ENCODE measurements at places on chromosomes 6 and 20.
A peak's percentile ranks its signal among the peaks of the same experiment; 100 is the strongest.

DNA sequence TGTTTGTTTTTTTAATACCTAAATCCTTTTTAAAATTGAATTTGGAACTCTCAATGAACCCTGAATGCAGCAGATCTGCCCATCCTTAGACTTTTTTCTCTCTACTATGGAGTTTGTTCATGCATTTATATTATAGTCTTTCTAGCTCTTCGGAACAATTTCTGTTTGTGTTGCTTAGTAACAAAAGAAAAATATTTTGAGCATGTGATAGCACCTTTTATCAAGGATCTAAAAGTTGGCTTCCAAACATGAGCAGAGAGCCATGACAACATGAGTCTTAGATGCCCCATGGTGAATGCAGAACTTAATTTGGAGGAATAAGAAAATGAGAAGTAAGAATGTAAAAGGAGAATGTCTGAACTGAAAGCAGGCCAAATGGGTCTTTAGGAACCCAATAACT is 133.7 kb downstream of the EDN1 start:
- no peak for DNase-seq

GRCh38 chr6:72654071-72654621 is 32.3 kb downstream of the KCNQ5 start:
- no peak for DNase-seq

DNA sequence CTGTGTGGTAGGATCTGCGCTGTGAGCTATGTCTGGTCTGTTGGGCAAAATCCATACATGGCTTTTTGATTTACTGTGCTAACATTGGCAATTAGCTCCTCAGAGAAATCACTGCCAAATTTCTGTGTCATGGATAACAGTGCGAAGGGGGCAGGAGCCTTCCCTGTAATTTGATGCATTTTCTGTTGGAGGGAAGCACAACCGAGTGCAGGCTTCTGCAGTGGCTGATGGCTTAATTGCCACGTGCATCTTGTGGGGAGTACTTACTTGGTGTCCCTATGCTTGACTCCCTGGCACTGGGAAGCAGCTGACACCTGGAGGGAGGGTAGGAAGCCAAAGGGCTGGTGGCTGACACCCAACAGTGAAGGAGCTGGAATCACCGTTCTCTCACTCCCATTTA is 99.3 kb upstream of the PROKR2 start:
- DNase-seq: no peak

- no peak for DNase-seq
Observed at GRCh38 chr20:32112841-32113240, 3.3 kb downstream of the TM9SF4 start.

DNA sequence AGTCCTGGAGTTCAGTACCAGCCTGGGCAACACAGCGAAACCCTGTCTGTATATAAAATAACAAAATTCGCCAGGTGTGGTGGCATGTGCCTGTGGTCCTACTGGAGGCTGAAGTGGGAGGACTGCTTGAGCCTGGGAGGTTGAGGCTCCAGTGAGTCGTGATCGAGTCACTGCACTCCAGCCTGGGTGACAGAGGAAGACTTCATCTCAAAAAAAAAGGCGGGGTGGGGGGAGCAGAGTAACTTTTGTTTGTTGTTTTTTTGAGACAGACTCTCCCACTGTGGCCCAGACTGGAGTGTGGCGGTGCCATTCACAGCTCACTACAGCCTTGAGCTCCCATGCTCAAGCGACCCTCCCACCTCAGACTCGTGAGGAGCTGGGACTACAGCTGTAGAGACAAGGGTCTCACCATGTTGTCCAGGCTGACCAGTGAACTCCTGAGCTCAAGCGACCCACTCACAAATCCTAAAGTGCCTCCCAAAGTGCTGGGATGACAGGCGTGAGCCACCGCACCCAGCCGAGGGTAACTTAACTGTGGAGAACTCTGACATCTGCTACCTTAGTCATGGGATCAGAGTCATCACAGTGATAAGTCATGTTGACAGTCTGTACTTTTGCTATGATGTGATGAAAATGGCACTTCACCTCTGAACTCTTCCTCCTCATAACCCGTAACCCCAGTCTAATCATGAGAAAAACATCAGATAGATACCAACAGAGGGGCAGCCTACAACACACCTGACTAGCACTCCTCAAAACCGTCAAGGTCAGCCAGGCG is 16.5 kb downstream of the PEDS1 start:
- no peak for DNase-seq

GRCh38 chr6:392441-393390 is 1.2 kb downstream of the IRF4 start:
- no peak for DNase-seq

- DNase-seq: no peak
Observed at GRCh38 chr6:44375071-44375470, 12.4 kb upstream of the CDC5L start.

DNA sequence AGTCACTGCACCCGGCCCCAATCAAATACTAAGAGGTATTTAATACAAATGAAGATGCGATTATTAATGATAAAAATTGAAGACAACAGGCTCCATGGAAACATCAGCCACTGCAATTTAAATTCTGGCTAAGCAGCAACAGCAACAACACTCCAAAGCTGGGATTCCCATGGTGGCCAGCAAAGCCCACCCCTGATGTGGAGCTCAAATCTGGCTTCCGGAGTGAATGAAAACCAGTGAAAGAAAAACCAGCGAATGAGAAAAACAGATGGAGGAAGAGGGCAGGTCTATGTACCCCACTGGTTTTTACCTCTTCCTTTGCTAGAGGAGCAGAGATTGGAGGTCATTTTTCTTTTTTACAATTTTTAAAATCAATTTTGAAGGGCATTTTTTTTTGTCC is 135.9 kb upstream of the PDE10A start:
- no peak for DNase-seq

DNA sequence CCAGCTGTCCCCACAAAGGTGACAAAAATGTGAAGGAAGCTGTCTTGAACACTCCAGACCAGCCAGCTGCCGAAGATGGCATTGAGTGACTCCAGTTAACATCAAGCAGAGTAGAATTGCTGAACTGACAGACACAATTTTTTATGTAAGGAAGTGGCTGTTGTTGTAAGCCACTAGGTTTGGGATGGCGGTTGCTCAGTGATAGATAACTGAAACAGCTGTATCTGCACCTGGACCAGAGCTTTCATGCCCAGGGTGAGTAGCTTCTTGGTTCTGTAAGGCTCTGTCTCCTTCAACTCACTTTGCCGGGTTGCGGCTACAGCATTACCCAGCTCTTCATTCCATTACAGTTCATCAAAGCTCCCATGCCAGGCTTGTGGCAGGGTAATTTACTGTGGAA is 49.7 kb upstream of the DDR1 start:
- no peak for DNase-seq

GRCh38 chr6:49401063-49401462 is 62.0 kb downstream of the MMUT start:
- DNase-seq: no peak

- no peak for DNase-seq
Observed at GRCh38 chr6:71556141-71556540, 267.5 kb downstream of the OGFRL1 start.

- DNase-seq: no peak
Observed at GRCh38 chr20:48215536-48215935, 430.3 kb upstream of the SULF2 start.

DNA sequence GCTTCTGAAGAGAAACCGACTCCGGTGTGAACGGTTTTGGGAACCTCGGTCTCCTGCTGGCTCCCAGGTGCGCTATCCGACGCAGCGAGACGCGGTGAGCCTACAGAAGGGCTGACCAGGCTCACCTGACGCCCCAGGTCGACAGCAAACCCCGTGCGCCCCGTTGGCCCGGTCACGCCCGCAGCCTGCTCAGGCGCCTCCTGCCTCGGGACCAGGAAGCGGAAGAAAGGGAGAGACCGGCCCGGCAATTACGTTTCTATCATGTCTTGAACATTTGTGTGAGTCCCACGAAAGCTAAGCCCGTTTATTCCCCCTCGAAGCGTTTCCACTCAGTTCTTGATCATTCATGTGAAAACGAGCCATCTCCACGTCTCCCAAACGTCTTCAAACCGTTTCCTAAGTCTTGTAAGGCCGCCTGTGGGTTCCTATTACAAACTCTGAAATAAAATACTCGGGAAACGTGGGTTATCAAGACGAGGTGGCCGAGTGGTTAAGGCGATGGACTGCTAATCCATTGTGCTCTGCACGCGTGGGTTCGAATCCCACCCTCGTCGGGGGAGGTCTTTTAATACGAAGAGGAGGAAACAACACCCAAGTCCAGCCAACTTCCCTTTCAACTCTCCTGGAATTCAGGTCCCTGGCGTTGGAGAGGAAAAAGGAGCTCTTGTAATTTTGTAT is 150.5 kb upstream of the PRSS16 start:
- DNase-seq: no peak

- no peak for DNase-seq
Observed at GRCh38 chr6:44064089-44064947, 62.9 kb downstream of the MRPL14 start.

DNA sequence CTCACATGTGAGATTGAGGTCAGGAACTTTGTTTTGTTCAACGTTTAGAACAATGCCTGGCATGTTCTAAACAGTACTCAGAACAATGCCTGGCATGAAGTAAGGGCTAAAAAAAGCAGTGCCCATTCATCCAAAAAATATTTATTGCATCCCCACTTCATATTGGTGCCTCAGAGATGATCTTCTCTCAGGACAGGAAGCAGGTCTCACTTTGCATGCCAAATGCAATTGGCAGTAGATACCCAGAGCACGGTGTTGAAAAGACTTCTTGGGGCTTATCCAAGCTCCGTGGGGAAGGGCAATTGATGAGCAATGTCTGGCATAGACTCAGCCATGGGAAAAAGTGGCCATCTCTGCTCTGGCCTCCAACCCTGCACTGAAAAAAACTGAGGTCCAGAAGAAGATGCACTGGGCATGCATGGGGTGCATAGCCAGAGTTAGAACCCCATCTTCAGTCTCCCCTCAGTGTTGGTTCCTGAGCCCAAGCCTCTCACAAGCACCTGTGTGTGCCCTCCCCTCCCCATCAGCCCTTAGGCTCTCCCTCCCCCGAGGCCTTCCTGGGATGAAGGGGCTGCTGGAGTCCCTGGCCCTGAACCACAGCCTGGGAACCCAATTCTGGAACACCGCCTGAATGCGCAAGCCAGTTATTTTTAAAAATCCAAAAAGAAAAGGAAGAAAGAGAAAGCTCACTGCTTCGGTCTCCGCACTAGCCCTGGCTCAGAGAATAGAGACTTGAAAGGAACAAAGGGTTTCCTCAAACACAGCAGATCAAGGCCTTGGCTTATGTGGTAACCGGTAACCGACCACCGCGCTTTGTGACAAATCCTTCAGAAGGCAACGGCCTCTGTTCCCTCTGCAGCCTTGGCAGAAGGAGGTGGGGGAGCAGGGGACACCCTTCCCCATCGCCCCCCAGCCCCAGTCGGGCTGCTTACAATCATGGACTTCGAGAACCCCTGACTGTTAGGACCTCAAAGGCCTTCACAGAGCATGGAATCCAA is 78.5 kb upstream of the SIRPA start:
- no peak for DNase-seq

- DNase-seq: no peak
Observed at GRCh38 chr20:2118783-2119182, 17.2 kb downstream of the STK35 start.

DNA sequence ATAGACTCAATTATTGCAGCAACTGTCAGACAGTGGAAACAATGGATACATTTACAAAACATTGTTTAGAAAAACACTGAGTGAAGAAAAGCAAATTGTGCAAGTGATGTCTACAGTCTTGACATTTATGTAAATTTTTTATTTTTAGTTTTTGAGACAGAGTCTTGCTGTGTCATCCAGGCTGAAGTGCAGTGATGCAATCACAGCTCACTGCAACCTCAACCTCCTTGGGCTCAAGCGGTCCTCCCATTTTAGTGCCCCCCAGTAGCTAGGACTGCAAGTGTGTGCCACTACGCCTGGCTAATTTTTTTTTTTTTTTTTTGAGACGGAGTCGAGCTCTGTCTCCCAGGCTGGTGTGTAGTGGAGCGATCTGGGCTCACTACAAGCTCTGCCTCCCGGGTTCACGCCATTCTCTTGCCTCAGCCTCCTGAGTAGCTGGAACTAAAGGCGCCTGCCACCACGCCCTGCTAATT is 9.7 kb downstream of the CNBD2 start:
- DNase-seq: no peak

DNA sequence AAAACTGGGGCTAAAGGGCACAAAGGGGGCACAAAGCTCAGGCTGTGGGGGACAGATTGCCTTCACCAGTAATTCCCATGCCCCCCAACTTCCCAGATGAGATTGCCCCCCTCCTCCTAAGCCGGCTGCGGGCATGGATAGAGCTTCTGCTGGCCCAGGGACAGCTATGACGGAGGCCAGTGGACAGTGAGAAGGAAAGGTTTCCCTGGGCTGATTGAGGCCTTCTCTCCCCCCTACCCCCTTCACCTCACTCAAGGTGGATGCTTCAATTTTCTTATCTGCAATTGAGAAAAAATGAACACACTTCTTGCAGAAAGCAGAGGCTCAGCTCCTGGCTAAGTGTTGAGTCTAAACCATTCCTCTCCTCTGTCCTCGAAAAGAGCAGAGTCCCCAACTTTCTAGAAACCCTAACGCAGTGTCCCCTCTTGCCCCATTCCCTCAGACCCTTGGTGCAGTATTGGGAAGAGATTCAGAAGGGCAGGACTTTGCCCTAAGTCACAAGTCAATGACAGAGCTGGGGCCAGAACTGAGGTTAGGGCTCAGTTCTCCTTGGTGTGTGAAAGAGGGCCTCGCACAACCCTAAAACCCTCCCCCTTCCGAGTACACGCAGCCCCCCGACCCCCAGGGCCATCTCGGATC is 808 bp downstream of the SDC4 start:
- DNase-seq: no peak

GRCh38 chr6:27809939-27810767 is 102.0 kb downstream of the OR2B2 start:
- no peak for DNase-seq

DNA sequence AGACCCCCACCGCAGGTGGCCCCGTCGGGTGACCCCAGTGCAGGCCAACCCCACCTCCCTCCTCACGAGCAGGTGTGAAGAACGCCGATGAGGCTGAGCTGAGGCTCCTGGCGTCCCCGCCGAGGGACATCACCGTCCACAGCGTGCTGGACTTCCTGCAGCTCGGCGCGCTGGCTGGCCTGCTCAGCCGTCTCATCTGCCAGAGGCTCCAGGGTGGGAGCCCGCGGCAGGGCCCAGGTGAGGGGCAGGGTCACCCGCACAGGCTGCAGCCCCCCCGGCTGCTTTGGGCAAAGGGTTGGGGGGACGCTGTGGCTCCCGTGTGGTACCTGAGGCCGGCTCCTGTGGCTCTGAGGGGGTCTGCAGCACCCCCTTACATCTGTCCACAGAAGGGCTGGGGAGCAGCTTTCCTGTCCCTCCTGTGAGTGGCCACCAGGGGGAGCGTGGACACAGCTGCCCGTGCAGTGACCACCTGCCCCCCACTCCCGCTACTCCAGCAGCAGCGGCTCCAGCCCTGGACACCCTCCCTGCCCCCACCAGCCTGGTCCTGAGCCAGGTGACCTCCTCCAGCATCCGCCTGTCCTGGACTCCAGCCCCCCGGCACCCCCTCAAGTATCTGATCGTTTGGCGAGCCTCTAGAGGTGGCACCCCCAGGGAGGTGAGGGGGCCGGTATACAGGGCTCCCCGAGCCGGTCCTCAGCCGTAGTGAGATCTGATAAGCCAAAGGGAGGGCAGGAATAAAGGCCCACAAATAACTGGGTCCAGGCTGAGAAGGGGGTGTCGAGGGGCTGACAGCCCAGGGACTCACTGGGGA is 16.5 kb downstream of the COL20A1 start:
- peak; percentile 14 for DNase-seq

- DNase-seq: no peak
Observed at GRCh38 chr6:37357288-37357687, 3.5 kb downstream of the RNF8 start.

All from NCI-H1694 (cell line).